ENCODE measurements at places on chromosomes 7 and 10. TPM values are rescaled to one million over a fixed set of nuclear protein-coding genes. Genes with fewer than 3 reads are reported as not detected.

PIP4K2A gene
- total RNA-seq: 27.9 TPM

GNAI1 gene
- total RNA-seq: 15.0 TPM

ANKRD61 gene
- under 0.01 TPM for total RNA-seq

PRRT4 gene
- not detected for total RNA-seq

C7orf57 gene
- not detected for total RNA-seq

PON1 gene
- not detected for total RNA-seq

TDRD1 gene
- total RNA-seq: not detected

URGCP gene
- 19.6 TPM for total RNA-seq

SPDYE9 gene
- total RNA-seq: not detected

UTF1 gene
- not detected for total RNA-seq

DNAJC12 gene
- 3.9 TPM for total RNA-seq

HOXA1 gene
- total RNA-seq: 1.0 TPM

SNX8 gene
- total RNA-seq: 10.7 TPM

COL13A1 gene
- total RNA-seq: 0.76 TPM

CXCL12 gene
- 0.77 TPM for total RNA-seq

MINPP1 gene
- total RNA-seq: 17.7 TPM

MINDY4 gene
- 1.3 TPM for total RNA-seq

TRA2A gene
- total RNA-seq: 29.3 TPM

MLXIPL gene
- not detected for total RNA-seq

GNG11 gene
- 460 TPM for total RNA-seq

OPN1SW gene
- total RNA-seq: not detected

IFIT1B gene
- not detected for total RNA-seq

GLI3 gene
- total RNA-seq: 0.26 TPM

SLC25A28 gene
- total RNA-seq: 8.6 TPM

NEUROG3 gene
- not detected for total RNA-seq

PAOX gene
- total RNA-seq: 3.1 TPM

GDF2 gene
- total RNA-seq: not detected

SSC4D gene
- total RNA-seq: 0.63 TPM

SLC16A9 gene
- 0.26 TPM for total RNA-seq

ZNF138 gene
- total RNA-seq: 3.2 TPM

OR2A42 gene
- not detected for total RNA-seq

TMEM213 gene
- not detected for total RNA-seq

PIK3CG gene
- 4.4 TPM for total RNA-seq

PTPN20 gene
- total RNA-seq: 0.76 TPM

PLEKHS1 gene
- not detected for total RNA-seq

PDE6C gene
- total RNA-seq: not detected

GIMAP4 gene
- 169 TPM for total RNA-seq

SBDS gene
- 71.8 TPM for total RNA-seq

MTPN gene
- 108 TPM for total RNA-seq

LRRC27 gene
- 5.0 TPM for total RNA-seq

EN2 gene
- under 0.01 TPM for total RNA-seq

ZNF25 gene
- total RNA-seq: 5.2 TPM

VIPR2 gene
- not detected for total RNA-seq

Measured in dermis microvascular lymphatic vessel endothelial cell (primary cell).